ENCODE measurements at places on chromosomes 7 and 10.

DNA sequence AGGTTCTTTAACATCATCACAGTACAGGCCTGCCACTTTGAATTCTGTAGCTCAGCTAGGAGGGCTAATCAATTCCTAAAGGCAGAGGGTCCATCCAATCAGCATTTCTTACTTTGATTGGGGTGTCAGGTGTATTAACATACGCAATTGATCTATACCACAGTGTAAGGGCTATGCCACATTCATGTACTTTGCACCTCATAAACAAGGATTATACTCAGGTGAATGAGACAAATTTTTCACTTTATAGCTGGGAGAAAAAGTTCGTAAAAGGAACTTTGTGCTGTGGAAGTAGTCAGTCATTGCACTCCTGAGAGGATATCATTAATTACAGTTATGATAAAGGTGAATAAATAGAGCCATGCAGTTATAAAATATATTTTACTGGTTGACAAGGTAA lies 119.9 kb upstream of the AHR start:
- DNase-seq: no peak

DNA sequence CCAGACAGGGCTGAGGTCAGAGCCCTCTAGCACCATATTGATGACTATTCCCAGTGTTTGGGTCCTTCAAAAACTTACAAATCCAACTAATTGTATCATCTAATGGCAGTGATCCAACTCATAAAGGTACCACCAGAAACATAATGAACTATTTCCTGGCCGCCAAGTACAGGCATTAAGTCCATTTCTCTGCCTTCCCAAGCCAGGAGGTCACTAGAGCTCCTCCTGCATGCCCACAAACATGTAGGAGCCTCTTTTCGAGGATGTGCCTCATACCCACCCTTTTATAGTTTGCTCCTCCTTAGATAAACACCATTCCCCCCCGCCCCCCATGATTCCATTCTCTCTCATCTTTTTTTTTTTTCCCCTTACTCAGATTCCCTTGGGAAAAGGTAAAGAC lies 91.3 kb downstream of the CHN2 start:
- DNase-seq: no peak

DNA sequence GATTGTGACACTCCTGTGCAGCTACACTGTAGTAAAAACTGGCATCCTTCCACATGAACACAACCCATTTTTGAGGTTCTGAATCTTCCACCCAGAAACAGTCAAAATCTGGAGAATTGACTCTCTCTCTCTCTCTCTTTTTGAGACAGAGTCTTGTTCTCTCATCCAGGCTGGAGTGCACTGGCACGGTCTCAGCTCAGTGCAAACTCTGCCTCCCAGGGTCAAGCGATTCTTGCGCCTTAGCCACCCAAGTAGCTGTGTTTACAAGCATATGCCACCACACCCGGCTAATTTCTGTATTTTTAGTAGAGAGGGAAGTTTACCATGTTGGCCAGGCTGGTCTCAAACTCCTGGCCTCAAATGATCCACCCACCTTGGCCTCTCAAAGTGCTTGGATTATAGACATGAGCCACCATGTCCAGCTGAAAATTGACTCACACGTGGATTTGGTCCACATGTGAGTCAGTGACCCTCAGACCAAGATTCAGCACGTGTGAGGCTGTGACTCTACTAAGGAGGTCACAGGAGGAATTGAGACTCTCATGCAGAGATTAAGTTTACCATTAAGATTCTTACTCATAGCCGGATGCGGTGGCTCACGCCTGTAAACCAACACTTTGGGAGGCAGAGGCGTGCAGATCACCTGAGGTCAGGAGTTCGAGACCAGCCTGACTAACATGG lies 12.1 kb upstream of the ZNF107 start:
- DNase-seq: no peak

DNA sequence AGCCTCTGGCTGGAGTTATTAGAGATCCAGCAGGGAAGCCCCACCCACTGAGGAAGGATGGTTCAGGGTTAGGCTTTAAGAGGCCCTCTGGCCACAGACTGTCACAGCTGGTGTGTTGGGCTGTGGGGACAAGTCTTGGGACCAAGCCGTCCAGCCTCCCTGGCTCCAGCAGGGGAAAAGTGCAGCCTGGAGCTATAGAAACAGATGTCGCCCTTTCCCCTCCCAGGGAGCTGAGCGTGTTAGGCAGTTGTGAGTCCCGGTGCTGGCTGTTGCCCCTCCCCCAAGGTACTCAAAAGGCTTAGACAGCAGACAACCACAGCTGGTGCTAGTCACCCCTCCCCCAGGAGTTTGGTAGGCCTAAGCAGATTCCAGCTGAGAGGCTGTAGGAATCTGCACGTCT lies 143.4 kb downstream of the TMEM168 start:
- DNase-seq: peak; percentile 97

- DNase-seq: no peak
Measured at GRCh38 chr7:70312336-70312735, 714.1 kb downstream of the AUTS2 start.

- no peak for DNase-seq
Measured at GRCh38 chr10:68934994-68935393, 21.0 kb upstream of the DDX21 start.

GRCh38 chr10:78164702-78165101 lies 131.0 kb downstream of the RPS24 start:
- DNase-seq: no peak

DNA sequence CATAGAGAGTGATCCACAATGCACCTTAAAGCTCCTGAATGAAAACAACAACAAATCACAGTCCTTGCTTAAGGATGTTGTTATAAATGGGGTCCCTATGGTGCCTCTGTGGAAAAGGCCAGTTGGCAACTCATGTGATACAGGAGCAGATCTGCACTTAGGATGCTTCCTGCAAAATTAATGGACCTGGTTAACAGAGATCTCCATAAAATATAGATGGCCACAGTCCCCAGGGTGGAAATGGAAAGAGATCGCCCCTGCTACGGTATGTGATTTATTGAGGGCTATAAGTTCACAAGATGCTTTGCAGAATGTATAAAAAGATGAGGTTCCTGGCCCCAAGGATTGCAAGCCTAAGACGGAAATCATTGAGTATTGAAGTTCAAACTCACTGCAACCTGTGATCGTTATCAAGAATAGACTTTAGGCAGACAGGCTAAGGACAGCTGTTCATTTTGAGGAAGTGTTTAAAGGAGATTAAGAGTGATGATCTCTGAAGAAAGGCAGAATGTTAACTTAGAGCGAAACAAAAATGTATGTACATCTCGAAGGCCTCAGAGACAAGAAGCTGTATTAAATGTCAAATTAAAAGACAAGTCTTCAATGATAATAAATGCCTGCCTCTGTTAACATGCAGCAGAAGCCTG lies 174.1 kb upstream of the PLPP4 start:
- DNase-seq: no peak

- no peak for DNase-seq
Measured at GRCh38 chr7:155064186-155064585, 5.9 kb upstream of the HTR5A start.

GRCh38 chr10:102412293-102412692 lies 6.3 kb downstream of the PSD start:
- no peak for DNase-seq

DNA sequence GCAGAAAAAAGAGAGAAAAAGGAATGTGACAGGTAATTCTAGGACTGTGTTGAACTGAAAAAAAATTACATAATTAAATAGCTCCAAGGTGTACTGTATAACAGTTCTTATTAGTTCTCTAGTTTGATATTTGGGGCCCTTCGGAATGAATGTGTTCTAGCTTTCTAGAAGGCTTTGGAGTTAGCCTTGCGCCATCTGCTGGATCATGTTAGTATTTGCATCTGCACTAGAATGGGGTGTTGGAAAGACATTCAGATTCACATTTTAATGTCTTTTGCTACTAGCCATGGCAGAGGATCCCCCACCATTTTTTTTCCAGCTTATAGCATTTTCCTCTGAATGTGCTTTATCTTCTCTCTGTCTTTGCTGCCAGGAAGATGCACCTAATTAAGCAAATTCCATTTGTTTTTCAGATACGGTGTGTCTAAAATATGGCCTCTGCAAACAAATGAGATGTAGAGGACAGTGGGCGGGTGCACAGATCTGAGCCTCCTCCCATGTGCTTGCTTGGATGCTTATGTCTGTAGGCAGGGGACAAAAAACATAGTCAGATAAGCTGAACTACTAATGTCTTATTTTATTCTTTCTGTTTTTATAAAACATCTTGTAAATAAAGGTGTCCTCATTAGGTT lies 238.5 kb downstream of the PHF14 start:
- peak; percentile 70 for DNase-seq

DNA sequence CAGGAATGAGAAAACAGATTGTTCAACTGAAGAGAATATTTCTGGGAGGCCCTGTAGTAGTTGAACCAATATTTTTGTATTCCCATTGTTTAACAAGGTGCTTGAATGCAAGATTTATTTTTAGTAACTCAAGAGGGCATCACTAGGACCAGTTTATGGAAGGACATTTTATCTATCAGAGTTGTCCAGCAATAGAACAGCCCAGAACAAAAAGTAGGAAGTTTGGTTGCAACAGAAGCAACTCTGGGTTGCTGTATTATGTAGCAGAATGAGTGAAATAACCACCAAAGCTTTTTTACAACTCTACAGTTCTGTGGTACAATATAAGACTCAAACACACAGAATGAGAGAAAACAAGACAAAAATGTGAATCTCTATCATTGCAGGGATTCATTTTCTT lies 34.7 kb downstream of the CPED1 start:
- DNase-seq: no peak

- DNase-seq: no peak
Measured at GRCh38 chr10:121667948-121668313, 69.7 kb upstream of the FGFR2 start.

GRCh38 chr7:33667196-33667595 lies 238.1 kb upstream of the BMPER start:
- DNase-seq: no peak

- peak; percentile 56 for DNase-seq
Measured at GRCh38 chr7:24741679-24742505, 15.4 kb downstream of the GSDME start.

DNA sequence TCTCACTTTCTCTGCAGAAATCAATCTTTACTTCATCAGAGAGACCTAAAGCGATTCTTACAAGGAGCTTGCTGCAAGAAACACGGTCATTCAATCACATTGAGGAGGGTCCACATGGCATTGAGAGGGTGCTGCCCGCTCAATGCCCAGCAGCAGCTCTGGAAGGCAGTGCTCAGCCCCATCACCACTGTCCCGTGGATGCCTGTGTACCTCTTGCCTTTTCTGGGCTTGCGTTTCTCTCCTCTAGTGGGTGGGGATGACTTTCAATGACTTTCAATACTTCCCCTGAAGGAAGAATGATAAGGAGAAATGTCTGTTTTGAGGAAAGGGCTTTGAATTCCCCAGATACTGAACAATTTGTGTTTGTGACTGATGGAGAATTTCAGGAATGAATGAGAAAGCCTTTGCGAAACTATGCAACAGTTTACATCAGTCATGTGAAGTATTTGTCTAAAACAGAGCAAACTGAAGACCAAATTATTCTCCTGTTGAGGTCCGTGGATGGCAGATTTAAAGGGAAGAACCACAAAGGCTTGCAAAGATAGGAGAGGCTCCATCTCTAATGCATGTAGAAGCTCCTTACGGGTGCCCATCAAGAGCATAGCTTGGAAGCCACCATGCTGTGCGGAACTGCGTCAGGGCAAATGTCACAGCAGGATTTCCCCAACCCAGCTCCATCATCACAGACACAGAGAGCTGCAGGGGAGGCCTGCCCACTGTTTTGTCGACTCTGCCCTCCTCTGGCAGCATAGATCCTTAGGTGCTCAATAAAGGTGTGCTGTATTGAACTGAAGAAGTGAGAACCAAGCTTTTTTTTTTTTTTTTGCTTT lies 6.6 kb upstream of the ZNF22 start:
- DNase-seq: no peak

- no peak for DNase-seq
Measured at GRCh38 chr7:19560111-19560883, 148.5 kb downstream of the POLR1F start.

GRCh38 chr7:30143748-30144251 lies 9.0 kb downstream of the MTURN start:
- no peak for DNase-seq

DNA sequence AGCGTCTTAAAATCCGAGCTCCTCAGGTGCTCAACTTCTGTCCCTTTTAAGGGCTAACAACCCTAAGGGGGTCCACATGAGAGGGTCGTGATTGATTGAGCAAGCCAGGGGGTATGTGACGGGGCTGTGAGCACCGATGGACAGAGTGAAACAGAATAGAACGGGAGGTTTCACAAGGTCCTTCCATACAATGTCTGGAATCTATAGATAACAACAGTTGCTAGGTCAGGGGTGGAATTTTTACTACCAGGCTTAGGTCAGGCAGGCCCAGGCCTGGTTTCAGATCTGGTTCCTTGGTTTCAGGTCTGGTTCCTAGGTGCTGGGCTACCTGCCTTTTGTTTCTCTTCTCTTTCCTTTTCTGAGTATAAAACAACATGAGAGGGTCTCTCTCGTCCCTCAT lies 80.9 kb downstream of the PTN start:
- DNase-seq: peak; percentile 22

GRCh38 chr10:106078895-106079576 lies 1085.5 kb downstream of the SORCS1 start:
- no peak for DNase-seq

- DNase-seq: no peak
Measured at GRCh38 chr10:79029478-79030390, 39.0 kb upstream of the ZMIZ1 start.

- DNase-seq: no peak
Measured at GRCh38 chr7:84337429-84337828, 142.8 kb upstream of the SEMA3A start.

- DNase-seq: no peak
Measured at GRCh38 chr7:57496395-57496794, 46.4 kb downstream of the ZNF716 start.

DNA sequence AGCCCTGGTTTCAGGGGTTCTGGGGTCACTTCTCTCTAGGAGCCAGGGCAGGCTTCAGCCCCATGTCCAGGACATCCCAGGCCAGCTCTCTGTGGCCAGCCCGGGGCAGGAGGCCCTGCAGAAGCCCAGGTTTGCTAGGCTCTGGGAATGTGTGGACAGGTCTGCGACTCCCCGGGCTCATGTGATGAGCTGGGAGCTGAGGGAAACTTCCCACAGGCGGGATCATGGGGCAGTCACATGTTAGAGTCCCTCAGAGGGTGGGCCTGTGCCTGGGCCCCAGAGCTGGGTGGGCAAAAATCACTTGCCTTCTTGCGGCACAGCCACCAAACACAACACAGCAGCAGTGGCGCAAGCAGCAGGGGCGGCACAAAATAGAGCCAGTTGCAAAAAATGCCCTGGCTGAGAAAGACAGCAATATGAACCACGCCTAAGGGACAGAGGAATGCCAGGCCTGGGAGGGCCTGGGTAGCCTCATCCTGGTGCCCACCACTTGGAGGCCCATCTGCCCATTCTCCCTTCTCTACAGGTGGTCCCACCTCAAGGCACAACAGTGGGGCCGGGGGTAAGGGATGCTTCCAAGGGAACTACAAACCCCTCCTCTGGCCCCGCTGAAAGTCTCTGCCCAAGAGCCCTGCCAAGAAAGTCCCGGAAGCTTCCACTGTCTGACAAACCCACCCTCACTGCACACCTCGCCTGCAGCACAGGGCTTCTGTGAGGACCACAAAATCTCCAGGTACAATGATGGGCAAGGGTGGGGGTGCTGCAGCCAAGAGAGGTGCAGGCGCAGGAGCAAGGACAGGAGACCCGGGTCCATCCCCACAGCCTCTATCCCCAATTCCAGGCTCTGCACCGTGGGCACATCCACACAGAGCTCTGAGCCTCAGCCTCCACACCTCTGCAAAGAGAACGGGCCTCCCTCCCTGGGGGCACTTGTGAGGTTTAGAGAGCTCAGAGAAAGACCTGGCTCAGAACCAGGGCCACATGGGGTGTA lies 34.6 kb upstream of the ANTXRL start:
- no peak for DNase-seq

- DNase-seq: no peak
Measured at GRCh38 chr10:22607261-22607660, 107.1 kb downstream of the PIP4K2A start.

- no peak for DNase-seq
Measured at GRCh38 chr7:32660936-32661335, 165.6 kb downstream of the AVL9 start.
